Anterior cingulate cortex (tissue), 58 donors: ENCODE measurements at places on chromosomes 3 and 15.

DNA sequence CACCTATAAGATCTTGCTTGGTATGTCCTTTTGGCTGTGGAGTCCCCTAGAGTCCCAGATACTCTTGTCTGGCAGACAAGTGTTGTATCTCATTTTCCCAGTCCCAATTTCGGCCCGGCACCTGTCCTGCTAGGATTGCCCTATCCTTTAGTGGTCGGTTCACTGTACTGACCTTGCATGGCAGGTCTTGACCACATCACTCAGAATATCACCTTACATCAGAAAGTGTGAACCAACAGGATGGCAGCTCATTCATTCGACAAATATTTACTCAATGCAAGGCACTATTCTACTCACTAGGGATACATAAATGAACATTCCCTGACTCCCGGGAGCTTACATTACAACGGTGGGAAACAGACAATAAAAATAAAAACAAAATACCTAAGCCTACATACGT, 5.7 kb upstream of the CCDC80 start:
- no peak for DNase-seq

DNA sequence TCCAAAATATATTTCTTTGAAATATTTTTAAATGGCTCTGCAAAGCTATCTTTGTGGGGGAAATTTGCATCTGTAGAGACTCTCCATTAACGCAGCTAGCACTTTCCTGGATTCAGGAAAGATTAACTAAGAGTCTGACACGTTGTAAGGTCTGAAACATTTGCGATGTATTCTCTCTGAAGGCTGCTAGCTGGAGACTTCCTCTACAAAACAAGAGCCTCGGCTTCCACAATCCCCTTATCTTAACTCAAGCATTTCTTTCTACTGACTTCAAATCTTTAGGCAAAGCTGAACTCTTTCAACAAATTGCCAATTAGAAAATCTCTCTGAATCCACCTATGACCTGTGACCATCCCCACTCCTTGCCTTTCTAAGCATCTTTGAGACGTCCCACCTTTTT, 250.5 kb downstream of the KLF13 start:
- DNase-seq, result no peak

GRCh38 chr3:56845505-56845904, 43.8 kb upstream of the ARHGEF3 start:
- no peak for DNase-seq

DNA sequence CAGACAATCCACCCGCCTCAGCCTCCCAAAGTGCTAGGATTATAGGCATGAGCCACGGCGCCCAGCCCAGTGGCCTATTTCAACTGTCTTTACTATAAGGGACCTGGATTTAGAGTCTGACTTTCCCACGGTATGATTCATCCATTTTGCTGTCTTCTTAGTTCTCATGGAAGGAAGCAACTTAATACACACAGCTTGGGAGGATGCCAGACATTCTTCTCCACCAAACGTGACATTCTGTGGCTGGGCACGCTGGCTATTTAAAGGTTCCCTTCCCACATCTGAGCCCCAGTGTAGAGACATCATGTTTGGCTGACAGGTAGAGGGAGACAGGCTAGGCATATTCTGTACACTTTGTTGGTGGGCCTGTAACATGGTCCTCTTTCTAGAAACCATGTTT, 26.2 kb downstream of the FAM43A start:
- DNase-seq, result no peak

GRCh38 chr3:128462931-128463330, 3.8 kb downstream of the DNAJB8 start:
- no peak for DNase-seq

GRCh38 chr3:178267158-178267844, 268.9 kb upstream of the KCNMB2 start:
- no peak for DNase-seq

- DNase-seq, result no peak
Measured at GRCh38 chr15:74855857-74856256, 12.9 kb upstream of the ULK3 start.

- DNase-seq, result no peak
Measured at GRCh38 chr3:98705694-98706093, 57.4 kb upstream of the ST3GAL6 start.

GRCh38 chr15:98720577-98721565, 72.5 kb downstream of the IGF1R start:
- no peak for DNase-seq
